ENCODE measurements at places on chromosomes 13 and 19.

DNA sequence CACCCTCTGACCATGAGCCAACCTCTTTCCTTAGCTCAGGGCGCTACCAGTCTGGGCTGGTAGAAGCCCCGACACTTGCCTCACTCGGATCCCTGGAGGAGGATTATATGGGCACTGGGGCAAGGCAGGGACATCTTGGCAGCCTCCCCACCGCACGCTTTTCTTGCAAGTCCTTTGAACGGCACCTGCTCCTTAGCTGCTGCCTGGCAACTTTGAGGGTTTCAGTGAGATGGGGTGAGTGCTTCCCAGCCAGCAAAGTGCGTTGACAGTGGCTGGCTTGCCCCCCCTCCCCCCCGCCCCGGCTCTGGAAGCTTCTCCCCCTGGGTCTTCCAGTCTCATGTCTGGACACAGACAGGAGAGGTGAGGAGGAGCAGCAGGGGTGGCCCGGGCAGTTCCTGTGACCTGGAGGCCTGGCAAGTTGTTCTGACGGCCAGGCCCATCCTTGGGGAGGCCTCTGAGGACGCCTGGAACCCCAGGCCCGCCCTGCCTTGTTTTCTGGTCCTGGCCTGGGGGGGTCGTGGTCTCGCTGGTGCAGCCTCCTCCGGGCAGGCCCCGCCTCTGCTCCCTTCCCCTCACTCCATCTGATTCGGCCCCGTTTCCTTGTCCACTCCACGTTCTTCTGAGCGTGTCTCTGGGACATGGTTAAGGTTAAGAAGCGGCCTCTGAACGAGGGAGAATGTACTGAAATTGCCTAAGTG, 75.2 kb downstream of the ATP11A start:
- DNase-seq = no peak

GRCh38 chr13:109204252-109204651, 574.8 kb downstream of the MYO16 start:
- DNase-seq = no peak

DNA sequence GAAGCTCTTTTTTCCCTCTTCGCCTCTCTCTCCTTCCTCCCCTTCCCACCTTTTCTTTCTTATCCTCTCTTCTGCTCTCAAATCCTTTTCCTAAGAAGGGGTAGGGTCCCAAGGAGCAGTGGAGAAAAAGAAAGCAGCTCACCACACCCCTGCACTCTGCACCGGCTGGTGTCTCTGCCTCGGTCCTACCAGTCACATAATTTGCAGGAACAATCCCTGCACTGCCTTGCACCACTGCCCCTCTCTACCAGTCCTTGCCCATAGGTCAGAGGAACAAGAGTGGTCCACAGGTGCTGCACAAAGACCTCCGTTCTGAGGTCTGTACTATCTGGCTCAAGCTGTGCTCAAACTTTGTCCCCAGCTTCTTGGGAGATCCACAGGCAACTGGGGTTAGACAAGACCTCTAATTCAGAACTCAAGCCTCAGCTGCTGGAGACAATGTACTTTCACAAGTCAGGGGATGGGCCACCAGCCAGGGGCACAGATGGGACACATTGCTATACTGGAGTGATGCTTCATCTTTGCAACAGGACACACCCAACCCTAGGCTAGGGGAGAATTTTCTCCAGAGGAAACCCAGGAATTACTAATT, 125.4 kb upstream of the ZNF507 start:
- no peak for DNase-seq

DNA sequence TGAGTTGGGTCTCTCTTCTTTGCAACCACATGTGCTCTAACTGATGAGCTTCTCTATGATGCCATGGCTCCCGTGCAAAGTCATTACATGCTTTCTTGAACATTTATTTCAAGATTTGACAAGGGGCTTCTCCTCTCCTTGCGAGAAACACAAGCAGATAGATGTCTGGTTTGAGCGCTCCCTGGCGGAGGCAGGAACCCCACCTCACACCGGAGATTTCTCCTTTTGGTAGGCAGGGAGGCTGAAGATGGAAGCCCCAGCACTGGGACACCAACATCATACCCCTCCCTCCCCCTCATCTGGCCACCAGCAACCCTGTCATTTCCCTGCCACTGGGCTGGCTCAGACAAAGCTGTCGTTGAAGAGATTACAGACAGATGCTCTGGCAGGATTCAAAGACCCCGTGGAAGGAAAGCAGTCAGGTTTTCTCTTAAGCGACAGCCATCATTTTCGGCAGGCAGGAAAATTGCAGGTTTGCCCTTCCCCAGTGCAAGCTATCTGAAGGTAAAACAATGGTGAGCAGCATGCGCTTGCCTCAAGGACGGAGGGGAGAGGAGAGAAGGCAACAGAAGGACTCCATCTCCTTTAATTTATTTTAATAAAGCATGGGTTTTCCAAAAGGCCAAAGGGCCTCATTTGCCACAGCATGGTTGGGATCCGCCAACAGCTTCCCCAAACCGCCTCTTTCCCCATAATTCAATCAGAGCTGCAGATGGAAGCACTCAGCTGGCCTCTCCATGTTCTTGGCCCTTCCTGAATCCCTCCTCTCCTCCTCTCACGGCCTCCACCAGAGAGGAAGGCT, 344.1 kb upstream of the TSHZ3 start:
- DNase-seq = no peak

GRCh38 chr19:9370738-9371619, 8.2 kb downstream of the ZNF177 start:
- DNase-seq = no peak

- no peak for DNase-seq
These were observed 93.4 kb downstream of the FLT1 start for GRCh38 chr13:28401303-28402056.

DNA sequence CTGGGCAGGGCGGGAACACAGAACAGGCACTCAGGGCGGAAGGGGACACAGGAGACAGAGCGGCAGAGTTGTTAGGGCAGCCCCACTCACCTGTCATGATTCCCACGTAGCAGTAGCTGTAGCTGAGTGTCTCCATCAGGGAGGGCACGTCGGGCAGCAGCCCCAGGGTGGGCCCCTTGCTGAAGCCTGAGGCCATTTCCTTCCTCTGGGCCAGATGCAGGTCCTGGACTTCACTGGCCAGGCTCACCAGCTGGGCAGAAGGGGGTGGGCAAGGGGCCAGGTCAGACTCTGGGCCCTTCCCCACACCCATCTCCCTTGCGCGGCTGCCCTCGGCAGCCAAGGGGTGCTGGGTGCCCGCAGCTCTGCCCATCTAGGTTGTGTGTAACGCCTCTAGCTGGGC, 5.9 kb downstream of the MBOAT7 start:
- DNase-seq = no peak

GRCh38 chr13:26050568-26051230, 1.1 kb downstream of the SHISA2 start:
- DNase-seq = no peak

DNA sequence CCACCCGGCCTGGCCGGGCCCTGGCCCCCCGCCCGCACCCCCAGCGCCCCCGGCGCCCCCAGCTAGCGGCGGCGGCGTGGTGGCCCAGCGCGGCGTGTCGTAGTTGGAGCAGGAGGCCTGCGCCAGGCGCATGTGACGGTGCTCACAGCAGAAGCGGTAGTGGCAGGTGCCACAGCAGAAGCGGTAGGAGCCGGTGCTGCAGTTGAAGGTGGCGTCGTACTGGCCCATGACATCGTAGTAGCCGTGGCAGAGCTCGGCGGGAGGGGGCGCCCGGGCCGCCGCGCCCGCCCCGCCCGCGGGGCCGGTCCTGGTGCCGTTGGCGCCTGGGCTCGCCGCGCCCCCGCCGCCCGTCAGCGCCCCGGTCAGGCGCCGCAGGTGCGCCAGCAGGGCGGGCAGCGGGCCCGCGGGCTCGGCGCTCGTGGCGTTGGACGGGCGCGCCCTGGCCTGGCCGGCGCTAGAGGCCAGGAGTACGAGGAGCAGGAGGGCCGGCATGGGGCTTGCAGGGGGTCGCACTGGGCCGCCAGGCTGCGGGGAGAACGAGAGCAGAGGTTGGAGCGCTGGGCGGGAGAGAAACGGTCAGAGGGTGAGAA, 633 bp downstream of the SHISA7 start:
- no peak for DNase-seq

GRCh38 chr13:86684402-86684801, 885.2 kb upstream of the SLITRK6 start:
- no peak for DNase-seq

DNA sequence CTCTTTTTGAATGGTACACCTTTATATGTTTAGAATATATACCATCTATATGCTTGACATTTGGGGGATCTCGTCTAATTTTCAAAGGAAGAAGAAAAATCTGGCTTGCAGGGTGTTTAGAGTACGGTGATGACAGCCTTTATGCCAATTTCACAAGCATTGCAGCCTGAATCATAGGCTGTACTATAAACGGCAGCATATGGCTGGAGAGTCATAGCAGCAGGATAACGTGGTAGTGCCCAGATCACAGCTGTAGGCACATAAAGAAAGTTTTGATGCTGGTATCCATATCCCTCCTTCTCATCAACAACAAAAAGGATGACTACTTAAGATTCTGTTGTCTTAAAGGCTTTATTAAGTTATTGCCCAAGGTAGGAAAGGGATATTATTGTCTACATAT, 253.0 kb downstream of the PCDH9 start:
- no peak for DNase-seq

DNA sequence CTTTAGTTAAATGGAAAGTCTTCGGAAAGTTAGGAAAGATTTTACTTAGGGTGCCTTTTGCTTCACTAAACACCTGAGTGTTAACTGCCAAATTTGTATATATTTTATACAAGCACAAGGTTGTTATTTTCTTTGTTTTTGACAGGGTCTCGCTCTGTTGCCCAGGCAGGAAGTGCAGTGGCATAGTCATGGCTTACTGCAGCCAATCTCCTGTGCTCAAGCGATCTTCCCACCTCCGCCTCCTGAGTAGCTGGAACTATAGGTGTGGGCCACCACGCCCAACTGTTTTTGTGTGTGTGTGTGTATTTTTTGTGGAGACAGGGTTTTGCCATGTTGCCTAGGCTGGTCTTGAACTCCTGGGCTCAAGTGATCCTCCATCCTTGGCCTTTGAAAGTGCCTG, 16.2 kb downstream of the KCTD4 start:
- no peak for DNase-seq

GRCh38 chr13:58879114-58879513, 1247.6 kb downstream of the PCDH17 start:
- DNase-seq = no peak

- DNase-seq = no peak
These were observed 289.2 kb downstream of the FGF9 start for GRCh38 chr13:21960108-21960507.

All from ovary (tissue), 10 donors.